ENCODE measurements at places on chromosomes 5 and 9.

DNA sequence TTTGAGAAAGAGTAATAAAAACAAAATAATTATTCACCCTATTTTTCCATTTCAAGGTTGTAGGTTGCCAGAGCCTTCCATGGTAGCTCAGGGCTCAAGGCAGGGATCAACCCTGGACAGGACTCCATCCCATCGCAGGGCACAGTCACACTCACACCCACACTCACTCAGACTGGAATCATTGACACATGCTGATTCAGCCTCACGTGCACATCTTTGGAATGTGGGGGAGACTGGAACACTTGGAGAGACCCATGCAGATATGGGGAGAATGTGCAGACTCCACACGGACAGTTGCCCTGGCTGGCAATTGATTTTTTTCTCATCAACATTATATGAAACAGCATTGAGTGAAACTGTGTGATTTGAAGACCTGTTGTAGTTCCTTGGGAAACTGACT is 234.1 kb downstream of the ADGRV1 start:
- no peak for DNase-seq

DNA sequence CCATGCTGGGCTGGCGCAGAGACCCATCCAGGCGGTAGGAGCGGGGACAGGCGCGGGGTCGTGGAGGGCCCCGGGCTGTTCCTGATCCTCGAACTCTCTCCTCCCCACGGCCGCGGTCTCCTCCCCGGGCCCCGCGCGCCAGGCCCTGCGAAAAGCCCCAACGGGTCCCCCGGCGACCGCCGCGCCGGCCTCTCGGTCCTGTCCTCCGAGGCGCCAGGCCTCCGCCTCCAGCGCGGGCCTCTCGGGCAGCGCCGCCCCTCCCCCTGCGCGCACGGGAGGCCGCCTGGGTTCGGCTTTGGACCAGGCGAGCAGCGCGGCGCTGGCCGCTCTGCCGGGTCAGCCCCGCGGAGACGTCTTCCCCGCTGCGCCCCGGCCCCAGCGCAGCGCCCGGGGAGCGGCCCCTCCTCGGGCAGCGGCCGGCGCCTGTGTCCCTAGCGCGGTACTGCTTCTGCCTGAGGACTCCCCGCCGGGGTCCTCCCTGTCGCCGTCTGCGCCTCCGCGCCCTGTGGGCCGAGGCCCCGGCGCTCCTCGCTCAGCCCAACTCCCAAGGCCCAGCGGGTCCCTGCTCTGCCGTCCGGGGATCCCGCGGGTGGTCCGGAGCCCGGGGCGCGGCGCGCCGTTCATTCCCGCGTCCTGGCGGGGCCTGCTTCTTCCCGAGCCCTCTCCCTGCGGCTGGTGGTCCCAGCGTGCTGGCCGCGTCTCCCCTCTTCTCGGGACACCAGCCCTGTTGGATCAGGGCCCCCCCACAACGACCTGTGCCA is 13.4 kb downstream of the COL23A1 start:
- DNase-seq = no peak

DNA sequence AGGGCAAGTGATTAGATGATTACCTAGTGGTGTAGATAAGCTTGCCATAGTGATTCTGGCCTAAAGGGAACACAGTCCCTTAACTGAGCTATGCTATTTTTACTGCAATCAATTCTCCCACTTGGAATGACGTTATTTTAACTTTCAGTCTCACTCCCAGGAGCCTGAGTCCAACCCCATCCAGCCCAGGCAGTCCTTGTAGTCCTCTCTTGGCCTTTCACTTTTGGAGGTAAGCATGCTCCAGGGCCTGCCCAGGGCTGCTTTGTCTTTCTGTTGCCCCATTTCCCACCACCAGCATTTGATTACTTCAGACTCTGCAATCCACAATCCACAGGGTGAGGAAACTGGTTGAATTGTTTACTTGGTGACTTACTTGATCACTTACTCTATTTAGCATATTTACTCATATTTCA is 233.0 kb downstream of the CD180 start:
- DNase-seq = no peak

GRCh38 chr5:4572311-4573100 is 567.6 kb upstream of the ADAMTS16 start:
- DNase-seq = peak; percentile 4

GRCh38 chr5:21142791-21143190 is 1154.8 kb upstream of the CDH18 start:
- DNase-seq = no peak

- DNase-seq = no peak
Measured at GRCh38 chr5:62717301-62717933, 138.8 kb downstream of the LRRC70 start.

GRCh38 chr5:123086376-123087055 is 2.5 kb upstream of the PRDM6 start:
- no peak for DNase-seq

- no peak for DNase-seq
Measured at GRCh38 chr5:102778478-102778877, 23.4 kb downstream of the PAM start.

- no peak for DNase-seq
Measured at GRCh38 chr5:3297853-3298252, 297.8 kb upstream of the IRX1 start.

DNA sequence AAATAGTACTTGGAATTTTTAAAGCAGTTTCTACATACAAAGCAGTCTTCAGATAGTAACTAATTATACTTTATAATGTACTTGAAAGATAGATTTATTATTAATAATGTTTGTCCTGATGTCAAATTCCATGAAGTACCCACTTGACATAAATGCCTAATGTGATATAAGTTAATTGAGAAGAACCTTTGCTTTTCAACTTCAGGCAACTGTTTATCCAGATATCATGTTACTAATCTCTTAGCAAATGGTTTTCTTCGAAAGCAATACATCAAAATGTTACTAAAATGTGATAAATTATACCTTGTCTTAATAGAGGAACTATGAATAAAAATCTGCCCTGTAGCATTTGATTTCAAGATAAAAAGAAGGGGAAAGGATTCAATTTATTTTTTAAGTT is 146.8 kb upstream of the FBXL17 start:
- no peak for DNase-seq

- DNase-seq = no peak
Measured at GRCh38 chr9:125269014-125269397, 7.4 kb downstream of the GAPVD1 start.

GRCh38 chr5:169336242-169336641 is 35.3 kb upstream of the SLIT3 start:
- no peak for DNase-seq

- DNase-seq = no peak
Measured at GRCh38 chr5:68246802-68247201, 31.2 kb downstream of the PIK3R1 start.

DNA sequence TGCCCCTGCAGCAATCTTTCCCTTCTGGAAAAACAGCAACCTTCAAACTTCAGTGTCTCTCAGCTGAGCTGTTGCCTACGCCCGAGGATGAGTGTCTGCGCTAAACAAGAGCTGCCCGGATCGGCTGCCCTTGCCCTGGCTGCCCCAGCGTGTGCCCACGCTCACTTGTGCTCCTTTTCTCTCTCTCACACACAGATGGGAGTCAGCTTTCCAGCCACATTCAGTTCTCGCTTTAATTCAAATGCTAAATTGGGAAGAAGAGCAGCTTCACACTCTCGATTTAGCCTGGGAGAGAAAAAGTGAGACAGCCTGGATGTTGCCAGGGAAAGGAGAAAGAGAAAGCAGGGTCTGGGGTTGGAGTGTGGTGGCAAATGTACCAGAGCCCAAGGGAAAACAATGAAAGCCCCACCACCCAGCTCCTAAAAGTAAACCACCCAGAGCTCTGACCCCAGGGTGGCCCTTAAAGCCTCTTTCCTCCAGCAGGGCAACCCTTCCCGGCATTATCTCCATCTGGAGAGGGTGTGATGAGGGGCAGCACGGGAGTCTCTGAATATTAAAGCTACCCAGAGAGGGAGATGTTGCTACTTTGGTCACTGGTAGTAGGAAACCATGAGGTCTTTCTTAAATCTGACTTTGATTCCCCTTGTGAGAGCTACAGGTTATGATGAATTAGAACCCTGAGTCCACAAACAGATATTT is 9.9 kb upstream of the EGR1 start:
- no peak for DNase-seq

GRCh38 chr9:8832386-8832785 is 1032.8 kb upstream of the DMAC1 start:
- no peak for DNase-seq

DNA sequence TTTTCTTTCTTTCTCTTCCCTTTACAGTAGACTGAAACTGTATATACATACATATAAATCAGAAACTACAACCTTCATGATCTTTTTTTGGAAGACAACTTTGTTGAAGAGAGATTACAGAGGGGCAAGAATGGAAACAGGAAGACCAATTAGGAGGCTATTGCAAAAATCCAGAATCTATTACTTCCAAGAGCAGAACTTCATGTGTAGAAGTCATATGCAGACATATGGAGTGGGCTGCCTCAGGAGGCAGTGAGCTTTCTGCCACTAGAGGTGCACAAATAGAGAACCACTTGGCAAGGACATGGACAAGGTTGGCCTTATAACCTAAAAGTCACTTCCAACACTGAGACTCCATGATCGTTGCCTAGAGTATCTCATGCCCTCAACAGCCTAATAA is 157.8 kb upstream of the NR4A3 start:
- no peak for DNase-seq

GRCh38 chr5:146662229-146662628 is 146.2 kb upstream of the GPR151 start:
- DNase-seq = peak; percentile 19

DNA sequence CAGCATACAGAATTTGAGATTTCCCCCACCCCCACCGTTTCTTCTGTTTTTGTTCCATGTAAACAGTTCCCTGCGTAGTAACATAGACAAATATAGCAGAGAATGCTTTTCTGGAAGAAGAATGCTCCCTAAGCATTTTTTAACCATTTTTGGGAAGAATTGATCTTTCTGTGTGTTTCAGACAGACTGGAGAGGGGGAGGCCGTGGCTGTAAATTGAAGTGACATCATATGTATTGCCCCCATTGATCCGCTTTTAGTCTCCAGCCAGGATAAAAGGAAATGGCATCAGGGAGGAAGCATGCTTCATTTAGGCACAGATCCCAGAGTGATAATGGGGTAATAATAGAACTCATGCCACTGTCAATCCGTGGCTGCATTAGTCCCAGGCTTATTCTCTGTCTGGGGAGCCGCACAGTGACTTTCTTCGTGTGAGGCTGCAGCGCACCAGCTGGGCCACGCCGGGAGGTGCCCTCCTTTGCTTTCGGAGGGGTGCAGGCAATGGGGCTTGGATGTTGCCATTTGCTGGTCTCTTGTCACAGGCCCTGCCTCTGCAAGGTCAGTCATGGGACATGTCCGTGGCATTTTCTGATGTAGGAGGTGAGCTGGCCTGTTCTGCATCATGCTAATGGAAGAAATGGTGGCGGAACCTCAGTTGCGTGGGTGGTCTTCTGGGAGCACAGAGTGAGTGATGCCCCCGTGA is 261.5 kb downstream of the FANCC start:
- no peak for DNase-seq

Data from NCI-H1048 (cell line).